ENCODE measurements at places on chromosomes 5 and 9.

DNA sequence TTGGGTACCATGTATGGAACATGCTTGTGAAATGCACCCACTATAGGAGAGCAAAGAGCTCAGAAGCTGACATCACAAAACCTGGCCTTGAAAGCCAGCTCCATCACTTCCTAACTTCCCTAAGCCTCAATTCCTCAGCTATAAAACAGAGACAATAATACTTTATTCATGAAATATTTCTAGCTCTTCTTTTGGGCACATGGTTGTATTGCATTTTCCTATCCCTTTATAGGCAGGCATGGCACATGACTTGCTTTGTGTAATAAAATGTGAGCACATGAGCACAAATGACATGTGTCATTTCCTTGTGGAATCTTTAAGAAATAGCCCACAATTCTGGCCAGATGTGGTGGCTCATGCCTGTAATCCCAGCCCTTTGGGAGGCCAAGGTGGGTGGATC, 18.5 kb downstream of the ZNF366 start:
- DNase-seq = no peak

DNA sequence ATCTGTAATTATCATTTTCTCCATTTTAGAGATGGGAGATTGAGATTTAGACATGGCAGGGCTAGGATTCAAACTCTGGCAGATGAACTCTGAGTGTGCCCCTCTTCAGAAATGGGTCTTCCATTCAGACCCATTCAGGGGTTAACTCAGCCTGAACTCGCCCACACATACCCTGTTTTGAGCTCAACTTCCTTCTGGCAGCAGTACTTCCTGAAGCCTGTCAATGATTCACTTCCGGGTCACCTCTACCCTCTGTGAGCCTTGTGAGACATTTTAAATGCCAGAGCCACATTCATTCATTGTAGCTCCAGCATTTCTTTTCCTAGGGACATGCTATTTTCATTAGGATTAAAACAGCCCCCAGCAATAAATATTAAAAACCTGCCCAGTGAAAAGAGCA, 209.3 kb upstream of the SLC24A2 start:
- DNase-seq = peak; percentile 38

GRCh38 chr9:134716067-134716466, 74.5 kb downstream of the COL5A1 start:
- DNase-seq = no peak

DNA sequence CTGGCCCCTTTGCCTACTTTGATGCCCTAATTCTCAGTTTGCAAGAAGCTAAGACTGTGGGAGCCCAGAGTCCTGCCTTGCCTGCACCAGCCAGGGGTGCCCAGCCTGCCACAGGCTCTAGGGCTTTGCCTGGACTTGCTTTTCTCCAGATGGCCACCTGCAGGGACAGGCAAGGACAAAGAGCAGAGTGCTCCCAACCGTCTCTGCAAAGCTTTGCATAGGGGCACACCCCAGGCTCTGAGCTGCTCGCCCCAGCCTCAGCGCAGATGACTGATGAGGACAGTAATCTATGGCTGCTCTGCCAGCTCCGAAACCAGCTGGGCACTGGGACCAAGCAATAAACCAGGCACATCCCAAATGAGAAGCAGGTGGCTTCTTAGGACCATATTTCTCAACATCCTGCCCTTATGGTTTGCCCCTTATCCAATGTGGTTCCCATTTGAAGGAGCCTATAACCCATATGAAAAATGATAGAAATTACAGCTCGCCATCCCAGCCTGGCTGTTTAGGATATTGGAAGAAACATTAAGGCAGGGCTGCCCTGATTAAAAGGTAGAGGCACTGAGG, 25.4 kb upstream of the TCF7 start:
- no peak for DNase-seq

- peak; percentile 73 for DNase-seq
Observed at GRCh38 chr5:57494104-57495098, 11.8 kb upstream of the ACTBL2 start.

DNA sequence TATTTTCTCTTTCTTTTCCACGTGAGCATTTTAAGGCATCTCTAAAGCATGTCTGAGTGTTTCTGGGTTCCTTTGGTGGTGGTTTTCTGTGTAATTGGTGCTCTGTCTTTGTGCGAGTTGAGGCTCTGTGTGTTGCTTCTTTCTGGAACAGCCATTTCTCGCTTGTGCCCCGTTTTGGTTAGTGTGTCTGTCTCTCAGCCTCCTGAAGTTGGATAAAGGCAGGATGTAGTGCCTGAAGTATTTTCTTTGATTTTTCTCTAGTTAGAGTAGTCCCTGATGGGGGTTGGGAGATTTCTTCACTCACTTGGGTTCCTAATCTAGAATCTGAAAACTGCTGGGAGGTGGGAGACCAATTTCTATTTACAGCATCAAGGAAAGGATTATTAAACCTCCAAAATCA, 129.7 kb upstream of the TMEM161B start:
- DNase-seq = no peak

DNA sequence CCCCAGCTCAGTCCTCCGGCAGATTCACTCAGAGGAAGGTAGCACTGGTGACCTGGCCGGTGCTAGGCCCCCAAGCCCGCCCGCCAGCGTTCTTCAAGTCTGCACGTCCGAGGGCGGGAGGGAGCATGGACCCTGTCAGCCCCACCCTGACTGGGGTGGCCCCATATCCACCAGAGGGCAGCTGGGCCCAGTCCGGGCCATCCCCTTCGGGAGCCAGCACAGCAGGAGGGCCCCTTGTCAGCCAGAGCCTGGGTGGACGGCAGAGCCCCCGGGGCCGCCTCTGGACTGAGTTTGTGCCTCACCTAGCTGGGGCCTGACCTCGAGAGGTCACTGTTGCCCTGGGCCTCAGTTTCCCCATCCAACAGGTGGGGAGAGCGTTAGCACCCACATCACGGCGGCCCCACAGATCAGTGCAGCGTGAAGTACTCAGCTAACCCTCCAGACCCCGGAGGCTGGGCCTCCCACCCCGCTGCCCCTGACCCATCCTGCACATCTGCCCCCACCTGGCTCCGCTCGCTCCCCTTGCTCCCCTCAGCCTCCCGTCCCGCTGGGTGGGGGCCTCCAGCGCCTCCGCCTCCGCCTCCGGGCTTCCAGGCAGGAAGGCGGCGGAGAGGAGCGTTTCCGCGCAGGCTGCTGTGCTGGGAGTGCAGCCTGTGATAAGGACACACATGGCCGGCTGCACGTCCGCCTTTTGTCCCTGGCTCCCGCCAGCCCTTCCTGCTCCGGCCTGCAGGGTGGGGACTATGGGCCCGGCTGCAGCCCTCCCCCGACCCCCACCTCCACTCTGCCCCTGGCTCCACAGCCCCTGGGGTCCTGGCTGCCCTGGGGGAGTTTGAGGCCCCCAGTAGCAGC, 16.6 kb upstream of the EGFL7 start:
- DNase-seq = no peak

- no peak for DNase-seq
Observed at GRCh38 chr5:111856876-111857466, 100.0 kb upstream of the NREP start.

- peak; percentile 38 for DNase-seq
Observed at GRCh38 chr5:141753971-141754713, 72.1 kb upstream of the ARAP3 start.

GRCh38 chr9:121688681-121689080, 37.2 kb downstream of the DAB2IP start:
- DNase-seq = no peak

GRCh38 chr5:103407402-103407801, 148.8 kb downstream of the MACIR start:
- DNase-seq = no peak

DNA sequence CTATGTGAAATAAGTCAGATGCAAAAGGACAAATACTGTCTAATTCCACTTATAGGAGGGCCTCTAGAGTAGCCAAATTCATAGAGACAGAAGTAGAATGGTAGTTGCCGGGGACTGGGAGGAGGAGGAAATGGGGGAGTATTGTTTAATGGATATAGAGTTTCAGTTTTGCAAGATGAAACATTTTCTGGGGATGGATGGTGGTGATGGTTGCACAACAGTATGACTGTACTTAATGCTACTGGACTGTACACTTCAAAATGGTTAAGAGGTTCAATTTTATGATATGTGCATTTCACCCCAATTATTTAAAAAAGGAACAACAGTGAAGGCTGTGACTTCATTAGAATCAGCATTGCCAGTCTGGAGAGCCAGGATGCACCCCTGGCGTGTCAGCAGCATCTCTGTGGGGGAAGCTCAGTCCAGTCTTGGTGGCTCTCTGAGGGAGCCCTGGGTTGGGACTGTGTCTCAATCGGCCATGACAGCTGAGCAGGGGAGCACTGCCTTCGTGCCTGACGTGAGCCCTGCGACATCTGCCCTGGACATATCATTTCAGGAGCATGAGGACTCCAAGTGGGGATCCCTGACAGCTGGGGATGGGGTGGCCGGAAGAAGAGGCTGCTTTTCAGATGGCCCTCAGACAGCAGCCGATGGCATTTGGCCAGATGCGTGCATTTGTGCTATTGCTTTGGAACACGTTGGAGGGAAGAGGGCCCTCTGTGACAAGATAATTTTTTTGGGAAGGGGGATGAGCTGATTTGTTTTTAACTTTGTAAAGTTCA, 130.8 kb upstream of the STC2 start:
- DNase-seq = no peak

DNA sequence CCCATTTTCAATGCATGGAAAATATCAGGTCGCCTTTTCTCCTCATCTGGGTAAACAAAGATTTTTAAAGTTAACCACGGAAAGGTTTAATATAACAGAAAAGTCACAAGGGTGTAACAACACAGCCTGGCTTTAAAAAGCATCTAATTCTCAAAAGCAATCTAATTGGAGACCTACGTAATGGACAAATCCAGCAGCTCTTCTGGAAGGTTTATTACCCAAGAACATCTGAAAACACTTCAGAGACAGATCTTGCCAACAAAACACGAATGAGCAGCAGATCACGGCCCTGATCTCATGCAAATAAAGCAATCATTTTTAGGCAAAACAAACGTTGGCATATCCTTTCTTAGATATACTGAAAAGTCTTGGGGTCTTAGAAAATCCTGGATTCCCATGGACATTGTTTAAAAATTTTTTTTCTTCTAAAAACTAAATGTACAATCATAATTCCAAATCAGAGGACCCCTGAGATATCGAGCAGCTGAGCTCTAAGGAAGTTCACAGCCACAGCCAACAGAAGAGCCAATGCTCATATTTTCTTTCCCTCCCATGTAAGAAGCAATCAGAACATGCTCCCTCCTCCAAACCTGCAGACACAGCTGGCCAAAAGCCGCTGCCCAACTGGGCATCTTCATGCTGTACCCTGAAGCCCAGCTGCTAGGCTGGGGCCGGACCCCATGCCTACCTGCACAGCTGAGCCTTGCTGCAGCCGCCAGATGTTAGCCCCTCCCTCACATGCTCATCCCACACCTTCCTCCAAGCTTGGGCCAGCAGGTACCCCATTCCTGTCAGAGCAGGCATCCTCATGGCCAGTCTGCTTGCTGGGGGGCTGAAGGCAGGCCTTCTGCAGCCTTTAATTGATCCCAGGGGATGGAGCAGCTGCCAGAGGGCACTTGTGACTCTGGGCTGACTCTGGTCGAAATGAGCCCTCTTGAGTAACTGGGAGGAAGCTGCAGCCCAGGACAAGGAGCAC, 11.2 kb downstream of the ANKS6 start:
- DNase-seq = no peak

DNA sequence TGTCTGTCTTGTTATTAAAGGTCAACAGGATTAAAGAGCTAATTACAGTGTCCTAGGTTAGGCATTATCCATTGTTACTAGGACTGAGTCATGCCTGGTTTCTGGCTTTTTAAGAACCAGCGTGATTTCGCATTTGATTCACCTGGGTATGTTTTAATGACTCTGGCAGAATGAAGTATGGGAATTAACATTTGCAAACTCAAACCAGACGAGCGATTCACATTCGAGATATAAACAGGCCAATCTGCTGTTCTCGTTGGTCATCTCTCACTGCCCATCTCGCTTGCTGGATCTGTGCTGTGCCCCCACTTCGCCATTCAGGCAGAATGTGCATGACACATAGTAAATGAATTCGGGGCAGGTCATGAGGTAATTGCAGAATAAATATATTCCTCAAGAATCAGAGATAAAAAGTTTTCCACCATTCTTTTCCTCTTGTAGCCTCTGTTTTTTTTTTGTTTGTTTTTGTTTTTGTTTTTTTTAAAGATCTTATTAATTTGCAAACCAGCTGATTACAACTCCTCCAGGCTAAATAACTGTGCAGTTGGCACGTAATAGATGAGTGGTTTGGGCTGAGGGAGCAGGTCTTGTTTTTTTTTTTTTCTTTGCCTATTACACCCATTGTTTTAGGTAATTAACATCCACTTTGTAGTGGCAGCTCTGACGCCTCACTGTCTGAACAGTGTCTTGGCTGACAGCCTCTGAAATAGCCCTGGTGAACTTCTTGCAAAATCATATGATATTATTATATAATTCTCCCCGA, 313.5 kb upstream of the MSX2 start:
- DNase-seq = no peak

DNA sequence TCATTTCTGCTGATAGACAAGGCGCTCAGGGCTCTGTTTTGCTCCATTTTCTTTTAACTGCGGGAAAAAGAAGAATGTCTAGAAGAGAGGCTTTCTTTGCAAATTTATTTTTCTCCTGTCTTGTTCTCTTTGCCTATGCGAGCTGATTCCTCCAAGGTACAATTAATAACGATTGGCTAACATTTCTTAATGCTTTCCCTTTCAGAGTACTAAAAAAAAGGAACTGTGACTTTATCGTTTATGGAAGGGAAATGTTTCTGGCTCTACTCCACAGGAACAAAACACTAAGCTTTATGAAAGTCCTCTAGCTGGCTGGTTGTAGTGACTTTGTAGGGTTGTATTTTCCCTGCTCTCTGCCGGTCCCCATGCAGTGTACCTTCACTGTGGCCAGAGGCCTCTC, 11.7 kb downstream of the NSG2 start:
- no peak for DNase-seq

DNA sequence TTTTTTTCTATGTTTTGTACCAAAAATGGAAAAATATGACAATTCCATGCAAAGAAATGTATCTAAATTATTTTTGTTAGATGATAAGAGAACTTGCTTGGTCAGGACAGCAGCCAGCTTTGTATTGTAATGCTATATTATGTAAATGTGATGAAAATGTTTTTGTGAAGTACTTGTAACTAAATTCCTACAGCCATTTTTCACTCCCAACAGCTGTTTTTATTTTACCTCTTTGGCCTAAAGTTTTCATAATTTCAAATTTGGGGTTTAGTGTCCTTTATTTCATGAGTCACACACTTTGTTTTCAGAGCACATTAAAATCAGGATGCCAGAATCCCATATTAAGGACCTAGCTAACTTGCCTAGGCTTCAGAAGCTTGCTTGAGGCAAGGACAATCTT, 64.1 kb downstream of the WDR41 start:
- DNase-seq = no peak

GRCh38 chr5:128228008-128228407, 144.4 kb downstream of the SLC12A2 start:
- DNase-seq = no peak

- DNase-seq = no peak
Observed at GRCh38 chr9:129365196-129365595, 187.1 kb upstream of the IER5L start.

GRCh38 chr9:87212605-87213021, 265.3 kb upstream of the GAS1 start:
- DNase-seq = no peak
